Brain microvascular endothelial cell (primary cell): ENCODE measurements at places on chromosomes 2 and 18.

GRCh38 chr2:127275789-127276188, 18.2 kb downstream of the ERCC3 start:
- no peak for DNase-seq

- peak; percentile 49 for DNase-seq
Measured at GRCh38 chr18:24014062-24014985, at the start of gene TTC39C. TSS of gene TTC39C (plus strand) at chr18:24014754. CDS start at chr18:24014872, 118 bp downstream.

DNA sequence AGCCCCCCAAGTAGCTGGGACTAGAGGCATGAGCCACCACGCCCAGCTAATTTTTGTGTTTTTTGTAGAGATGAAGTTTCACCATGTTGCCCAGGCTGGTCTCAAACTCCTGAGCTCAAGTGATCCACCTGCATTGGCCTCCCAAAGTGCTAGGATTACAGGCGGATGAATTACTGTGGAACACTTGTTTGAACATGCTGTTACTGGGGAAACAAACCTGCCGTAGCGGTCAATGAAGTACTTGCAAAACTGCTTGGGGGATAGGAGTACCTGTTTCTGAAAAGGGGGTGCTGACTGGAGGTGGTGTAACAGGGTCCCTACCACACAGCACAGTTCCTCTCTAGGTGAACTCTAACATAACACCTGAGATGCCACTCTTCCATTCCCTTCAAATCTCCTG, 5.9 kb upstream of the IMPACT start:
- DNase-seq, result no peak

DNA sequence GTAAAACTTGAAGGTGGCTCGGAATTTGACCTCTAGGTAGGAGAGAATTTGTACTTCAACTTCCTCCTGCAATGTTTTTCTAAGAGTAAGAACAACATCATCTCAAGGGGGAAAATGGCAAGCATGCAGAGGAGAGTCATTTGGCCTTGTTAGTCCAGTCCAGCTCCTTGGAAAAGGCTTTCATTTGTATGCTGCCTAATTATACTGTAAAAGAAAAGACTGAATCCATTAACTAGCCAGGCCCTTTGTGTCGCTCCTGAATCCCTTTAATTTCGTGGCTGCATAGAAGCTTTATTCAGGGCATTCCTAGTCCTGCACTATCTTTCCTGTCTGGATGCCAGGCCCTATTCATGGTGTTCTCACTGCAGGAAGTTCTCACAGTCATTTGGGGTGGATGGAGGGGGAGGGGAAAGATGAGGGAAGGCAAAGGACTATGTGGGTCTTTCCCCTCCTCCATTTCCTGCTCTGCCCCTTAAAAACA, 36.0 kb downstream of the PHLPP1 start:
- DNase-seq, result peak; percentile 42

DNA sequence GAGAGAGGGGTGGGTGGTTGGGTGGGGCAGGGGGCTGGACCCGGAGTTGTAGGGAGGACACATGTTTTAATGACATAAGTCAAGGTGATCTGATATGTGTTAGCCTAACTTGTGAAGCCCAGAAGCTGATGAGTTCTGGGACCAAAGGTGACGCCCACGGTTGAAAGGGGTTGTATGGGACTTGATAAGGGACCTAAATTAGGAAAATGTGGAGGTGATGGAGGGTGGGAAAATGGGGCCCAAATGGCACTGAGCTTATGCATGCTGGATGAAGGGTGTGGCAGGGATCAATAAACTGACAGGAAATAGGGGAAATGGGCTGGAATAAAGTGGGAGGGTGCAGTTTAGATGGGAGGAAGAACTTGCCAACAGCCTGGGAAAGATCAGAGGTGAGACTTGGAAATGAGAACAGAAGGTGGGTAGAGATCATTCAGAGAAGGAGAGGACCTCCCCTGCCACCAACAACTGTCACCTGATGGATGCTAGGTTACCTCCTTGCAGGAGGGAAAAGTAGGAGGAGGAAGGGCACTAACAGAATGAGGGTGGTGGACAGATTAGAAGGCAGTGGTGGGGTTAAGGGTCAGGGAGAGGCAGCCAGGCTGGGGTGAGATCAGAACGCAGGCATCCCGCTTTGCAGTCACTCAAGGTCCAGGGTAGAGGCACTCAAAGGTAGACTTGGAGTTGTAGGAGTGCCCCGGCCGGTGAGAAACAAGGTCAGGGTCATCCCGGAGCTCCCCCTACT, 15.3 kb downstream of the WNT10A start:
- no peak for DNase-seq

- no peak for DNase-seq
Measured at GRCh38 chr2:96541398-96542152, 5.0 kb downstream of the ARID5A start.

DNA sequence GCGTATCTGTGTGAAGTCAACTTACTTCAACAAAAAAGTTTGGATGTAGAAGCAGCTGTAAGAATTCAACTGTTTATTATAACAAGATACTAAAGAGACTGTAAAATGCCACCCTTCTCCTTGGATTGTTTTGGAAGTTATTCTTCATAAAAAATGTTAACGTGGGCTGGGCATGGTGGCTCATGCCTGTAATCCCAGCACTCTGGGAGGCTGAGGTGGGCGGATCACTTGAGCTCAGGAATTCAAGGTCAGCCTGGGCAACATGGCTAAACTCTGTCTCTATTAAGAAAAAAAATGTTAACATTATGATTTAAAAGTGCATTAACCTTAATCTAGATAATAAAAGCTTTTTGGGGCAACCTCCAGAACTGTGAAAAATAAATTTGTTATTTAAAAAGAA, 7.7 kb downstream of the CIAO1 start:
- no peak for DNase-seq

DNA sequence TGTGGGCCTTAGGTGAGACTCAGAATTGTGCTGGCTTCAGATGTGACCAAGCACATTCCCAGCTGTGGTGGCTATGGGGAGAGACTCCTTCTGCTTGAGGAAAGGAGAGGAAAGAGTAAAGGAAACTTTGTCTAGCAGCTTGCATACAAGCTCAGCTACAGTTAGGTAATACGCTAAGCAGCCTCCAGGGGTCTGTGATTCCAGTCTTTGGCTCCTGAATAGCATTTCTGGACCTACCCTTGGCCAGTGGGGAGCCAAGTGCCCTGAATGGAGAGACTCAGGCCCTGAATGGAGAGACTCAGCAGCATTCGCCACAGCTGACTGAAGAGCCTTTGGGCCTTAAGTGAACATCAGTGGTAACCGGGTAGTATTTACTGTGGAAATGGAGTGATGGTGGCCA, 227.4 kb upstream of the CDH7 start:
- no peak for DNase-seq

GRCh38 chr2:110744429-110744828, 12.1 kb downstream of the ACOXL start:
- DNase-seq, result no peak

- DNase-seq, result no peak
Measured at GRCh38 chr2:239096676-239097427, 249.0 kb downstream of the TWIST2 start.

DNA sequence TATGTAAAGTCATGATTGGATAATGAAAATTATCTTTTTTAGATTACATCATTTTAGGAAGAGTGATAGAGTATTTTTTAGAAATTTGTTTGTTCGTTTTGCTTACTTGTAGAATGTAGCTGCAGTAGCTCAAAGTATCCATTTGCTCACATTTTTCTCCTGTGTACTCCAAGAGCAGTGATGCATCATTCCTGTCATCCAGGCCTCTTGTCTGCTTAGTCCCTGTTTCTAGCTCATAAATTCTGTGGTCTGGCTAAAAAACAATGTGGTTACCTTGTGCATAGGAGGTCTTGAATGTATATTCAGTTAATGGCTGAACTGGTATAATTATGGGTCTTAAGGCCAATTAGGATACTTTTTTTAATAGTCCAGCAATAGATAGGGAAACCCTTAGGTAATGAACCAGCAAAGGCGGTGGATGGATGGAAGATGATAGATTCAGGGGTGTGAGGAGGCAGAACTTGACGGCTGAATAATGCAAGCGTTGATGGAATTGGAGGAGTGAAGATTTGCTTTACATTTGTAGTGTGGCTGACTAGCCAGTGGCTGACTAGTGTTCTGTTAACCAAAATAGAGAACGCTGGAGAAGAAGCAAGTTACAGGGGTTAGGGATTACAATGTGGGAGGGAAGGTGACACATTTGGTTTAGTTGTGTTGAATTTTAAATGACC, 145.0 kb downstream of the ZNF407 start:
- no peak for DNase-seq

DNA sequence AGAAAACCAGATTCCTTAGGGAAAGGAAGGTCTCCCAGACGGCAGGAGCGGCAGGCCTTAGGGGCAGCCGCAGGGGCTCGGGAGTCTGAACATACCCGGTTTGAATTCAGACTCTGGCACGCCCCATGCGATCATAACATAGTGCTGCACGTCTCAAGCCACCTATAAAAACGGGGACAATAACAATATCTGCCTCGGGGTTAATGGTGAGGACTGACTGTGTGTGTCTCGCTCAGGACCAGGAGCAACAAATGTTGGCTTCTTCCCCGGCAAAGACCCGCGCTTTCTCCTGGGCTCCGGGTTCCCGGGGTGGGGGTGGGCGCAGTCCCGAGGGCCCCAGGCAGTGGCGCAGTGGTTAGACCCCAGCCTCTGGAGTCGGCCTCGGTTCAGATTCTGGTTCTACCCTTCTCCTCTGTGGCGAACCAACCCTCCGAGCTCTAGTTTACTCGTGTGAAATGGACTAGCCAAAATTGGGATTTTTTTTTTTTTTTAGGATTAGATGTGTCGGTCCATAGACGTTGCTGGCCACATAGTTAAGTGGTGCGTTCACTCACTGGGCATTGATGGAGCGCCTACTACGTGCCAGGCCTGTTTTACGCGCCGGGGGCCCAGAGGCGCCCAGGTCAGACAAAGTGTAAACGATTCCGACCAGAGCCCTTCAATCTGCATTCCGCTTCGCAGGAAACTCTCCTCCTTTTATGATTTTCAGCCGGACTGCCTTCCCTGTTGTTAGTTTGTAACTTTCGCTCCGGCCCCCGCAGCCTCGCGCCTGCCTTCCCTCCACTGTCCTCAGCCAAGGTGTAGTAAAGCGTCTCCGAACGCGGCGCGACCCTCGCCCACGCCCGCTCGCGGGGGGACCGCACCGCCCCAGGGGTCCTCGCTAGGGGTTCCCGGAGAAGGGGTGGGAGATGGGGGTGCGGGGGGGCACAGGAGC, 820 bp upstream of the SH3BP4 start:
- DNase-seq, result peak; percentile 58

DNA sequence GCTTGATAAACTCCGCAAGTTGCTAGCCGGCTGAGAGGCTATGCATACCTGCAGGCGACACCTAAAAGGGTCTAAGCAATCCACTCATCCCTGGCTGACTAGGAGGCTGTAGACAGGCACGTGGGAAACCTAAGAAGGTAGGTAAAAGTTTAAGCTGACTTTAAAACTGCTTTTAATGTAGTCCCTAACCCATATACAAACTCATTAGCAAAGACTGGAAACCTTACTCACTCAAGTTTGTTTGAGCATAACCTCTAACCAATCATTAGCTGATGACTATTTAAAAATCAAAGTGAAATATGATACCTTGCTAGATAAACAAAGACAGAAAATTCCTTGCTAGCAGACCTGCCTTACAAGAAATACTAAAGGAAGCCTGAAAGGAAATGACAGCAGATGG, 106.4 kb downstream of the EXOC6B start:
- DNase-seq, result no peak

DNA sequence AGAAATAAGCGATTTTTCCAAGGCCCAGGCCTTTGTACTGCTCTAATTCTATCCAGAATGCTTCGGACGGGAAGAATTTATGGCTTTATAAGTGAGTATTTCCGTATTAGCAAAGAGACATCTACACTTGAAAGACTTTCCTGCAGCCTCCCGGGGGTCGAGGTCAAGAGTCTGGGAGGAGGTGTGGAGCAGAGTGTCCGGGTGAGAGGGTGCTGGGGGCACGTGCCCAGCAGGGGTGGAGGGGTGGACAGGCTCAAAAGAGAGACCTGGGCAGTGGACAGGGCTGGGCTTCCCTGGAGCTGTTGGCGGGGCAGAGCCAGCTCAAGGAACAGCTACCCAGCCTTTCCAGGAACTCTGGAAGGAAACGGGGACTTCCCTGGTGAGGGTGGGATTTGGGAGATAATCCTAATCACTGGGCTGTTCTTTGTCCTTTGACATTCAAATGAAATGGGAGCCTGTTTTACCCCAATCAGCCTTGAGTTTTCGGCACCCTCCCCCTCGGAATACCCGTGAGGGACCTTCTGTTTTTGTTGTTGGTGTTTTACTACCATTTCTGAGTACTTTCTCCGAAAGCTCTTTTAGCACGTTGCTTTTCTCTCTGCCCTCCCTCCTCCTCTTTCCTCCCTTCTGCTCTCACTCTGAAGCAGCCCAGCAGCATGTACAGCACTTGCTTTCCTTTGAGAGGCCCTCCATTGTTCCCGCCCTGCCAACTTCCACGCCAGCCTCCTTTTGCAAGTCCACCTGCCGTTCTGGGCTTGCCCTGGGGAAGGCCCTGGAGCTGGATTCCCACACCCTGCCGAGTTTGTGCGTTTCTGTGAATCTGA, 164.7 kb downstream of the AGAP1 start:
- no peak for DNase-seq

DNA sequence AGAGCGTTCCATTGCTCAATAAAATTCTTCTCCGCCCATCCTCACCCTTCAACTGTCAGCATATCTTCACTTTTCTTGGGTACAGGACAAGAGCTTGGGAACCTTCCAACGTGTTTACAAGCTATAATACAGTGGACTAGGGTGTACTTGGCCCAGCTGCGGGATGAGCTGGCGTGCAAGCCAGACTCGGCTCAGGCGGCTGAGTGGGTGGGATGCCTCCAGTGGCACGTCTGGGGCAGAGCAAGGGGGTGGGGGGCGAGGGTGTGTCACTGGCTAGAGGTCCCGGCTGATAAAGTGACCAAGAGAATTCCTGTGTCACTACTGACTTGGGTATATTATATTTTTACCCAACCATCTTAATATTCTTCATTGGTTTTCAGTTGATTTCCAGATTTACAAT, 179.7 kb downstream of the EVA1A start:
- DNase-seq, result no peak

GRCh38 chr2:113150258-113150601, 22.8 kb downstream of the IL1RN start:
- no peak for DNase-seq

DNA sequence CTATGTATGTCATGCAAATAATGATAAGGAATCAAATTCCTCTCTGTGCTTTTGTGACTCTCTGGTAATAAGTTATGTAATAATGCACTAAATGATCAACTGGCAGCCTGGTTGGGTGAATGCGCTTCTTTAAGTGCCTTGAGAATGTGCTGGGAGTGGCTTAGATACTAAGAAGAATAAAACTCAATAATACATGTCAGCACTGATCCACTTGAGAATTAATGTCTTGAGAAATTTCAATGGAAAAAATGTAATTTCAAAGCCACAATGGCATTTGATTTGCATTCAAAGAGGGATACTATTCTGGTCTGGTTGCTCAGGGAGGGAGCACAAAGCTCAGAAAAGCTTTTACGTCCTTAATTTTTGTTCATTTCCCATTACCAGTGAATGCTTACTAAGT, 137.7 kb upstream of the MMADHC start:
- DNase-seq, result no peak

DNA sequence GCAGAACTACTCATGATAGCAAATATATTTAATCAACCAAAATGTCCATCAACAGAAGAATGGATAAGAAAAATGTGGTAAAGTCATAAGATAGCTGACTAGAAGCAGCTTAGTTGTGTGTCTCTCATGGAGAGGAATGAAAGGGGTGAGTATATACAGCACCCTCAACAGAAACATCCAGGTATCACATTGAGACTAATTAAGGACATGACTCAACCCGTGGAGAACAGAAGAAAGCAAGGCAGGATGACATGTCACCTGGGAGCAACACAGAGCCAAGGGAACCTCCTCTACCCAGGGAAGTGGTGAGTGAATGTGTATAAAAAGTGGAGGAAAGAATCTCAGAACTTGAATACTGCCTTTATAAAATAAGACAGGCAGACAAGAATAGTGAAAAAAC, 1695.0 kb upstream of the CELF4 start:
- no peak for DNase-seq
